ENCODE measurements at places on chromosomes 12 and 14.

- DNase-seq = peak; percentile 30
Measured at GRCh38 chr14:69612014-69612782, 802 bp downstream of the SUSD6 start.

- DNase-seq = peak; percentile 72
Measured at GRCh38 chr14:85531587-85532373, 1.8 kb downstream of the FLRT2 start.

DNA sequence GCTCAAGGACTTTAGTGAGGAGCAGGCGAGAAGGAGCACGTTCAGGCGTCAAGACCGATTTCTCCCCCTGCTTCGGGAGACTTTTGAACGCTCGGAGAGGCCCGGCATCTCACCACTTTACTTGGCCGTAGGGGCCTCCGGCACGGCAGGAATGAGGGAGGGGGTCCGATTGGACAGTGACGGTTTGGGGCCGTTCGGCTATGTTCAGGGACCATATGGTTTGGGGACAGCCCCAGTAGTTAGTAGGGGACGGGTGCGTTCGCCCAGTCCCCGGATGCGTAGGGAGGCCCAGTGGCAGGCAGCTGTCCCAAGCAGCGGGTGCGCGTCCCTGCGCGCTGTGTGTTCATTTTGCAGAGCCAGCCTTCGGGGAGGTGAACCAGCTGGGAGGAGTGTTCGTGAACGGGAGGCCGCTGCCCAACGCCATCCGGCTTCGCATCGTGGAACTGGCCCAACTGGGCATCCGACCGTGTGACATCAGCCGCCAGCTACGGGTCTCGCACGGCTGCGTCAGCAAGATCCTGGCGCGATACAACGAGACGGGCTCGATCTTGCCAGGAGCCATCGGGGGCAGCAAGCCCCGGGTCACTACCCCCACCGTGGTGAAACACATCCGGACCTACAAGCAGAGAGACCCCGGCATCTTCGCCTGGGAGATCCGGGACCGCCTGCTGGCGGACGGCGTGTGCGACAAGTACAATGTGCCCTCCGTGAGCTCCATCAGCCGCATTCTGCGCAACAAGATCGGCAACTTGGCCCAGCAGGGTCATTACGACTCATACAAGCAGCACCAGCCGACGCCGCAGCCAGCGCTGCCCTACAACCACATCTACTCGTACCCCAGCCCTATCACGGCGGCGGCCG, 1.1 kb downstream of the PAX9 start:
- DNase-seq = no peak

- no peak for DNase-seq
Measured at GRCh38 chr14:85580536-85581140, 50.7 kb downstream of the FLRT2 start.

DNA sequence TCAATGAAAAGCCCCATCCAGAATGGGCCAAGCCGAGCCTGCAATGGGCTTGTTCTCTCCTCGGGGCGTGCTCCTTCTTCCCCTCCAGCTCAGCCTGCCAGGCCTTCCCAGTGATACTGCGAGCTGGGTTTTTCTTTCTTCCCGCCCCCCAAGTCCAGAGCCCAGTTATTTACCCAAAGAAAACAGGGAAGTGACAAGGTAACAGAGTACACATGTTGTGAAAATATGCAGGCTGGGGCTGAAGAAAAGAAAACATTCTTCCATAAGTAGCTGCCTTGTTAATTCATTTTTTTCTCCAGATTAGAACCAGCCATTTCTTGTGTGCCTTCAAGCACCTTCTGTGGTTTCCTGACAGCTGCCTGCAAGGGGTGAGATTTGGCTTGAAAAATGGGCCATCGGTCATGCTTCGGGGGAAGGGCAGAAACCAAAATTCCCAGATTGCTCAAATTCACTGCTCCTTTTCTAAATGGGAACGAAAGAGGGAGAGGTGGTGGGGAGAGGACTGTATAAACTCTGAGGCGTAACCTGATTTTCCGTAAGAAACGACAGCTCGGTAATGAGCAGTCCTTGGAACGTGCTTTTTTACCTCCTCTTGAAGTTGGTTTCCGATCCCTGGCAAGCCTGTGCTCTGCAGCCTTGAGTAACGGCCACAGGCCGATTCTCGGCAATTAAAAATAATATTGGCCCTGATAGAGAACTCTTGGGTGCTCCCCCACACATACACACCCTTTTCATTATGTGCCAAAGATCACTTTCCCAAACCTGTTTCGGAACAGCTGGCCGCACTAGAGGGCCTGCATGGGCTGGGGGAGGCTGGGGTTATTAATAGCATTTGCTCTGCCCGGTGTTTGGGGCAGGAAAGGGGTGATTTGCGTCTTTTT, 229.4 kb downstream of the ZFP36L1 start:
- DNase-seq = no peak

- no peak for DNase-seq
Measured at GRCh38 chr12:131275824-131276223, 322.1 kb downstream of the ADGRD1 start.

DNA sequence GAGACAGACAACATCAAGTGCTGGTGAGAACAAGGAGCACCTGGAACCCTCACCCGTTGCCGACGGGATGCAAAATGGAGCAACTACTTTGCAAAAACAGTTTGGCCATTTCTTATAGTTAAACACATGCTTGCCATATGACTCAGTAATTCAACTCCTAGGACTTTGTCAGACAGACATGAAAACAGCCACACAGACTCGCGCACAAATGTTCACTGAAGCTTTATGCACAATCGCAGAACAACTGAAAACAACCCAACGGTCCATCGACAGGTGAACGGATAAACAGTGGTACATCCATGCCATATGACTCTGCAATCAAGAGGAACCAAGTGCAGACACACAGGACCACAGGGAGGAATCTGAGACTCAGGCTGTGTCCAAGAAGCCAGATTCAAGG, 30.8 kb downstream of the NCOR2 start:
- no peak for DNase-seq

- DNase-seq = no peak
Measured at GRCh38 chr12:109923481-109924245, 23.6 kb downstream of the TCHP start.

DNA sequence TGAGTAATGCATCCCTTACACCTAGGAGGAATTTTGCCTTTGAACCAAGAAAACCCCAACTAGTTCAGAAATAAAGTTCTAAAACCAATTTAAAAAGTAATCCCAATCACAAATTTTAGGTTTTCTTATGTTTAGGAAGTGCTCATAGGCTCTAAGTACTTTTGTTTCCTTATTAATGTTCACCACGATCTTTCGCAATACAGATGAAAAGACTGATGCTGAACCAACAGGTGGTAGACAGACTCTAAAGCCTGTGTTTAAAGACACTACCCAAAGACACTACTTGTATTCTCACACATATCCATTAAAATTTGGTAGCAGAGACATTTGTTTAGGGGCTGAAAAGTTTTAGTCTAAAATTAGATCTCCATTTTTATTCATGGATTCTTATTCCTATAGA, 10.6 kb upstream of the PHLDA1 start:
- DNase-seq = no peak

DNA sequence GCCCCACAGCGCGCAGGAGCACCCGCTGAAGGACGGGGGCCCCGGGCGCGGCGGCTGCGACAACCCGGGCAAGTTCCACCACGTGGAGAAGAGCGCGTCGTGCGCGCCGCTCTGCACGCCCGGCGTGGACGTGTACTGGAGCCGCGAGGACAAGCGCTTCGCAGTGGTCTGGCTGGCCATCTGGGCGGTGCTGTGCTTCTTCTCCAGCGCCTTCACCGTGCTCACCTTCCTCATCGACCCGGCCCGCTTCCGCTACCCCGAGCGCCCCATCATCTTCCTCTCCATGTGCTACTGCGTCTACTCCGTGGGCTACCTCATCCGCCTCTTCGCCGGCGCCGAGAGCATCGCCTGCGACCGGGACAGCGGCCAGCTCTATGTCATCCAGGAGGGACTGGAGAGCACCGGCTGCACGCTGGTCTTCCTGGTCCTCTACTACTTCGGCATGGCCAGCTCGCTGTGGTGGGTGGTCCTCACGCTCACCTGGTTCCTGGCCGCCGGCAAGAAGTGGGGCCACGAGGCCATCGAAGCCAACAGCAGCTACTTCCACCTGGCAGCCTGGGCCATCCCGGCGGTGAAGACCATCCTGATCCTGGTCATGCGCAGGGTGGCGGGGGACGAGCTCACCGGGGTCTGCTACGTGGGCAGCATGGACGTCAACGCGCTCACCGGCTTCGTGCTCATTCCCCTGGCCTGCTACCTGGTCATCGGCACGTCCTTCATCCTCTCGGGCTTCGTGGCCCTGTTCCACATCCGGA, 1.4 kb downstream of the FZD10 start:
- DNase-seq = no peak

DNA sequence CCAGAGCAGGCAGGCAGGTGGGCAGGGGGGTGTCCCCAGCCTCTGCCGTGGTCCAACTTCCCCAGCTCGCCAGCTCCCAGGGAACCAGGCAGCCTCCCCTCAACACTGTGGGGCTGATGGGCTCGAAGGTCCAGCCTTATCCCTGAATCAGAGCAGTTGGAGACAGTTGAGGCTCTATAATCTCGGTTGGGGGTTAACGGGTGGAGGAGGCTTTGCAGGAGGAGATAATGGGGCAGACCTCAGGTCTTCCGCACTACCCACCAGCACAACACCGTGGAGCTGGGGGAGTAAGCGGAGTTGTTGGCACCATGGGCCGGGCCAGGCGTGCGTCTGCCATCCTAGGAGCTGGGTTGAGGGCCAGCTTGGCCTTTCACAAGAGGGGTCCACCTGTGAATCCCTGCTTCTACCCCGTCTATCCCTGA, 13.9 kb upstream of the HDAC7 start:
- no peak for DNase-seq

DNA sequence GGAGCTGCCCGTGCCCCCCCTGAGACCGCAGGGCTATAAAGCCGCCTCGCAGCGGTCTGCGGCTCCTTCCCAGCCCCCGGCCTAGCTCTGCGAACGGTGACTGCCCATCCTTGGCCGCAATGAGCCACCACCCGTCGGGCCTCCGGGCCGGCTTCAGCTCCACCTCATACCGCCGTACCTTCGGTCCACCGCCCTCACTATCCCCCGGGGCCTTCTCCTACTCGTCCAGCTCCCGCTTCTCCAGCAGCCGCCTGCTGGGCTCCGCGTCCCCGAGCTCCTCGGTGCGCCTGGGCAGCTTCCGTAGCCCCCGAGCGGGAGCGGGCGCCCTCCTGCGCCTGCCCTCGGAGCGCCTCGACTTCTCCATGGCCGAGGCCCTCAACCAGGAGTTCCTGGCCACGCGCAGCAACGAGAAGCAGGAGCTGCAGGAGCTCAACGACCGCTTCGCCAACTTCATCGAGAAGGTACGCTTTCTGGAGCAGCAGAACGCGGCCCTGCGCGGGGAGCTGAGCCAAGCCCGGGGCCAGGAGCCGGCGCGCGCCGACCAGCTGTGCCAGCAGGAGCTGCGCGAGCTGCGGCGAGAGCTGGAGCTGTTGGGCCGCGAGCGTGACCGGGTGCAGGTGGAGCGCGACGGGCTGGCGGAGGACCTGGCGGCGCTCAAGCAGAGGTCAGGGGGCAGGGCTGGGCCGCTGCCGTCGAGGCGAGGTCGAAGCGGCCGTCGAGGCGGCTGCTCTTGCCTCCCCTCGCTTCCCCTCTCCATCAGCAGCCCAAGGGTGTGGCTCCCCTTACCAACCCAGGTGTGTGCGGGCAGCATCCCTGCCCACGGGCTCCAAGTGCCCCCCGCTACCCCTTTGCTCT, at the start of gene PRPH:
Gene PRPH, plus strand, starts transcription at position 66 of the 855 bp plus-strand sequence. Its CDS starts 54 bp downstream, at position 120.
- no peak for DNase-seq

- no peak for DNase-seq
Measured at GRCh38 chr14:64196056-64196455, 98.1 kb downstream of the ESR2 start.

GRCh38 chr12:94798113-94798512, 147.8 kb upstream of the TMCC3 start:
- no peak for DNase-seq

GRCh38 chr14:80150301-80150700, 61.0 kb downstream of the DIO2 start:
- DNase-seq = no peak

GRCh38 chr12:56878010-56878339, 56.2 kb downstream of the SDR9C7 start:
- no peak for DNase-seq

DNA sequence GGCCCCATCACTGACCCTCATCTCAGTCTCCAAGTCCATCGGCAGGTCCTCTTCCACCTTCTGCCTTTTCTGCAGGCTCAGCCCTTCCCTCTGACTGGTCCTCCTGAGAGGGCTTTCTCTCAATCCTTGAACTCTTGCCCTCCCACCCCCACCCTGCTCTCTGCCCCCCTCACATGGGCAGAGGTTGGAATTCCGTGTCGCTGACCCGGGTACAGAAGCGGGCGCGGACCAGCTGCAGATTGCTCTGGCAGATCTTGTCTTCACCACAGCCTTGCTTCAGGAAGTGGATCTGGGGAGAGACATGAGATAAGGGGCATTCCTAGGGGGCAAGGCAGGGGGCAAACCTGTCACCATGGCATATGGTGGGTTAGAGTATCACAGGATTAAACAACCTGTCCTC, 12.4 kb downstream of the ITGA7 start:
- no peak for DNase-seq

- no peak for DNase-seq
Measured at GRCh38 chr12:88367231-88367630, 213.0 kb downstream of the KITLG start.

DNA sequence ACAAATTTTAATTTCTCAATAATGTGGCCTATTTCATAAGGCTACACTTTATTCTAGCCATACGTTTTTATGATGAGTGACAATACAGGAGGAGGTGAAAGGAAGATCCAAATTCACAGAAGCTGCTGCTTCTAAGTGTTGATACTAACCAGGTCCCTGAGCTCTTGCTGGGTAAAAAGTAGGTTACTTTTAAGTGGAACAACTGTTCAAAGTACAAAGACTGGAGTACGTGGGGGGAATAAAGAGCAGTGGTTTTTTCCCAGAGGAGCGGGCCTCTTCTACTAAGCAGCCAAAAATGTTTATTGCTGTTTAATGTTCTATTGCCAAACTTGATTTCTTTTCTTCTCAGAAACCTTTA, 301.8 kb downstream of the AEBP2 start:
- no peak for DNase-seq

DNA sequence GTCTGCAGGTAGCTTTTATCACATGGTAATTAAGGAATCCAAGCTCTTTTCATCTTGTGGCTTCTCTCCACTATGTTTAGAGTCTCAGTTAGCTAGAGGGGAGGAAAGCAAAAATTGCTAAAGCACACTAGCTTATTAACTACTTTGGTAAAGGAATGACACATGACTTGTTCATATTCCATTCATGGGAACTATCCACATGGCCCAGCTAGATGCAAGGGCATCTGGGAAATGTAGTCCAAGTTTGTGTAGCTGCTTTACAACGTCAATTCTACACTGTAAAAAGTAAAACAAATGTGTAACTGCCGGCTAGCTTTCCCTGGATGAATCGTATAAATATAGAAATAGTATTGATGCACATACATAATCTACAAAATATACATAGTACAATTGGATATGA, 244.5 kb upstream of the LRFN5 start:
- no peak for DNase-seq

- no peak for DNase-seq
Measured at GRCh38 chr14:35380794-35381193, 23.8 kb downstream of the NFKBIA start.

- DNase-seq = no peak
Measured at GRCh38 chr14:34099635-34100034, 148.8 kb upstream of the EGLN3 start.

GRCh38 chr14:68671909-68672308, 121.0 kb downstream of the ZFP36L1 start:
- DNase-seq = no peak
